Natural killer cell treated with Interleukin-12 subunit alpha and Interleukin-12 subunit beta and Interleukin-15 and Interleukin-18, amount 100 ng/mL, for 72 hours (primary cell): ENCODE measurements at places on chromosomes 12 and 14. TPM values are rescaled to one million over a fixed set of nuclear protein-coding genes. Genes with fewer than 3 reads are reported as not detected.
A peak's percentile ranks its signal among the peaks of the same experiment; 100 is the strongest.

GRCh38 chr12:7498809-7499208 lies 4.8 kb downstream of the CD163 start:
- DNase-seq, result no peak

DNA sequence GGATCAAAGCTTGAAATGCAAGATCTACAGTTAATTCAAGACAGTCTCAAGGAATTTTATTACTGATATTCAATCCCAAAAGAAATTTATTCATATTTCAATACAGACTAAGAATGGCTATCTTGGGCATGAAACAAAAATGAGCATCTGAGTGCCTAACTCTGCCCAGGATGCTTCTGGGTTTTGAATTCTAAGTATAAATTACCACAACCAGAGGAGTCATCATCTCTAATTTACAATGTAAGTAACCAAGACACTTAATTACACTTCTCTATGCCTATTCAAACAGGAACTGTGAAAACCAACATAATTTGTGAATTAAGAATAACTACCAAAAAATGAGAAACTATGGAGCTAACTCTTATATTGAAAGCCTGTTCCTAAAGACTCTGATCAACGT lies 14.1 kb downstream of the OSBPL8 start:
- no peak for DNase-seq

- DNase-seq, result no peak
These were observed 1027.6 kb downstream of the BCL11B start for GRCh38 chr14:98244162-98244948.

Gene LRRC43
- total RNA-seq, result 9.3 TPM

Gene CD4
- 5.4 TPM for total RNA-seq

Gene BBOF1
- total RNA-seq, result 0.48 TPM

DNA sequence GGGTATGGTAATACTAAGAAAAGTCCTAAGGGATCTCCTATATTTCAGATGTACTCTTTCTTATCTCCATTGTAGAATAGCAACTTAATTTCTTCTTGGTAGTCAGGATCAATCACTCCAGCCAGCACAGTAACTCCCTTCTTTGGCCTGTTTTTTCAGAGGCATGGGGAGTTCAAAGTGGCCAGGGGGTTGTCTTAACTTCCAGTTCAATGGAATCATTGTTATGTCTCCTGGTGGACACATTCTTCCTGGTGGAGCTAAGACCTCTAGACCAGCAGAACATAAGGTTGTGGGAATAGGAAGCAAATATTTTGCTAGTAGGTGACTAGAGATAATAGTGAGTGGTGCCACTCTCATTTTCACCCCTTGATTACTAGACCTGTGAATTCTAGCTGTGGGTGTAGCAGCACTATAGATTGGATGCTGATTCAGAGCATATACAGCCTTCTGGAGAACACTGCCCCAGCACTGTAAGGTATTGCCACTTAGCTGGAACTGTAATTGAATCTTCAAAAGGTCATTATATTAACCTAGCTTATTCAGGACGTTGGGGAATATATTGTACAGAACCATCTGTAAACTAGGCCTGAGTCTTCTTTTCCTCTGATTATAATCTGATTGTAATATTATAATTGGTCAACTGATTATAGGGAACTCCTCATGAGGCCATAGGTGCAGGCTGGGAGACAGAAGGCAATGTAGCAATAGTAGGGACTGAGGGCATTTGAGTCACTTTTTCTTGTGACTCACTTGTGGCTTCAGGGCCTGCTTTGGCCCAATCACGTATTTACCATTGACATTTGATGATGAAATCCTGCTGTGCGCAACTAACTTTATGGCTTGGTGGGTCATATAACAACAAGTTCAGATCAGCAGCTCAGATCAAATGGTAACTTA lies 60.2 kb upstream of the ATP2B1 start:
- DNase-seq, result peak; percentile 72

DNA sequence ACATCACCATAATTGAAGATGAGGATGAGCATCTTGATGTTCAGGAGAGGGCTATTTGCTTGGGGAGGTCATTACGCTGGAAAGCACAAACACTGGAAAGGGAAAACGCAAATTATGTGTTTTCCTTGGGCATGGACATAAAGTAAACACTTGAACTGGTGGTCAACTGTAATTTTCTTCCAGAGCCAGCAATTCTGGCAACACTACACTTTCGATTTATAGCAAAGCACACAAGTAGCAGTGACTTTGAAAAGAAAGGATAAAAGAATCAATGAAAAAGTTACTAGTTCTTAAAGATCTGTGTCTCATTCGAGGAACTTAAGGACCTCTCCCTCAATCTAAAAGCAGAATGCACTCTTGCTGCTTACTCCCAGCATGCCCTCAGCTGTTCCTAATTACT lies 2.2 kb downstream of the CLEC14A start:
- no peak for DNase-seq

- DNase-seq, result no peak
These were observed at the start of gene RTN1 for GRCh38 chr14:59870277-59871165. Gene RTN1, minus strand, starts transcription at chr14:59870776. Its CDS starts 146 bp downstream, at chr14:59870630.

- DNase-seq, result no peak
These were observed 70.0 kb downstream of the SLC38A6 start for GRCh38 chr14:61051051-61051450.

Gene ZBTB25
- 15.2 TPM for total RNA-seq

DNA sequence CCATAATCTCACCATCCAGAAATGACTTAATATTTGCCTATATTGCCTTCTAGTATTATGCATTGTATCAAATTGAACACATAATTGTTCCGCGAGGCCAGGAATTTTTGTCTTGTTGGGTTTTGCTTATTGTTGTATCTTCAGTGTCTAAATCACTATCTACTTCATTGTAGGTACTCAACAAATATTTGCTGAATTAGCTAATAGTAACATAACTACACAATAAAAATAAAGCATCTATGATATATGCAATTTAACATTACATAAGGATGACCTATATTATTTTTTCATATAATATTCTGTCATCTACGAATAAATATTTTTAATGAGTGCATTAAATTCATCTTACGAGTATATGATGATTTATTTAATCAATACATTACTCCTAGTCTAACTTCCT lies 656.3 kb downstream of the ETNK1 start:
- no peak for DNase-seq

DNA sequence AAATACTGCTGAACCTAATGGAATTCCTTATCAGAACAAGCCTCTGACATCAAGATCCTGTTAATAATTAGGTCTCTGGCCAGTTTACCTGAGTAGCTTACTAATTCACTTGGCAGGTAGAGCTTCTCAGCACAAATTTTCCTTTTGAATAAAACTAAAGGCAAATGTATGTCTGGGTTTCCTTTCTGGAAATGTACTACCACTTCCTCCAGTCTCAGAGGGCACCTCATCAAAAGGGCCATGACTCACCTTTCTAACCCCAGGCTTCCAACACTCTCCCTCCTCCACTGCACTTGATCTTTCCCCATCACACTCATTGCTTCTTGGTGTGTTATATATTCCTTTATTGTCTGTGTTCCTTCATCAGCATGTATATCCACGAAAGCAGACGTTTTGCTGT lies 90.5 kb downstream of the SLC2A13 start:
- DNase-seq, result no peak

Gene OR4Q2
- total RNA-seq, result not detected

- DNase-seq, result no peak
These were observed 256.9 kb downstream of the CACNA1C start for GRCh38 chr12:2309647-2310046.
